Activated T-cell treated with anti-CD3 and anti-CD28 coated beads, Interleukin-2, amount 50 U/mL, for 4 hours (primary cell): ENCODE measurements at places on chromosomes 1 and 21.

- no peak for DNase-seq
Observed at GRCh38 chr1:218254296-218254946, 30.7 kb upstream of the RRP15 start.

DNA sequence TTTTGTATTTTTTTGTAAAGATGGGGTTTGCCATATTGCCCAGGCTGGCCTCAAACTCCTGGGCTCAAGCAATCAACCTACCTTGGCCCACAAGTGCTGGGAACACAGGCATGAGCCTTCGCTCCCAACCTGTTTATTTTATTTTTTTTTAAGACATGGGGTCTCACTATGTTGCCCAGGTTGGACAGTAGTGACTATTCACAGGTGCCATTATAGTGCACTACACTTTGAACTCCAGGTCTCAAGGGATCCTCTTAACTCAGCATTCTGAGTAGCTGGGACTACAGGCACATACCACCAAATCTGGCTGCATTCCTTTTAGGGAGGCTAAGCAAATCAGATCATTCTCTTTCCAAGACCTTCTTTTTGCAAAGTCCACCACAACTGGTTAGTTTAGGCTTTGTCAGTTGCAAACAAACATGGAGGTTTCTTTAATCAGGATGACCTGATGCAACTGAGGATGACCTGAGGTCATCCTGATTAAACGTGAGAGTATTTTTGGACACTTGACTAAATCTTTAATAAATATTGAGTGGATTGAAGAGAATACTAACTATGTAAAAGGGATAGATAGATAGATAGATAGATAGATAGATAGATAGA, 30.0 kb upstream of the RALGPS2 start:
- no peak for DNase-seq

DNA sequence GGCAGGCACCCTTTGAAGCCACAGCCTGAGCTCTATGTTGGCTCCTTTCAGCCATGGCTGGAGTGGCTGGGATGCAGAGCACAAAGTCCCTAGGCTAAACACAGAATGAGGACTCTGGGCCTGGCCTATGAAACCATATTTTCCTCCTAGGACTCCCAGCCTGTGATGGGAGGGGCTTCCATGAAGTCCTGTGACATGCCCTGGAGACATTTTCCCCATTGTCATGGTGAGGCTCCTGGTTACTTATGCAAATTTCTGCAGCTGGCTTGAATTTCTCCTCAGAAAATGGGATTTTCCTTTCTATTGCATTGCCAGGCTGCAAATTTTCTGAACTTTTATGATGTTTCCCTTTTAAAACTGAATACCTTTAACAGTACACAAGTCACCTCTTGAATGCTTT, 61.3 kb downstream of the VCAM1 start:
- no peak for DNase-seq

DNA sequence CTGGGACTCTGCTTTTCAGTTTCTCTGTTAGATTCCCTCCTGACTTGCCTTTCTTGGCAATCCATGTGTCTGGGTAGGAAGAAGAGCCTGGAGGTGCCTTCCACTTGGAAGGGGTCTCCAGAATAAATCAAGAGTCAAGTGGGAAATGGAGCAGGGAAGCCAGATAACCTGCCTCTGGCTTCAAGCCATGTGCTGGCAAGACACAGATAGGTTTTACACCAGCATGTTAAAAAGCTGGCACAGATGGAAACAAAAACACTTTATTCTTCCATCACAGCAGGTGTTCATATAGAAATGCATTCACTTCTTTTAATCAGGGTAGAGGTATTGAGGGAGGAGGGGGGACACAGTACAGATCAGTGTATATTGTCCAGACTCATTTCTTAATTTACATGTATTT, 356.9 kb upstream of the RUNX1 start:
- DNase-seq, result no peak

- no peak for DNase-seq
Observed at GRCh38 chr1:44038876-44039657, 7.8 kb upstream of the SLC6A9 start.

DNA sequence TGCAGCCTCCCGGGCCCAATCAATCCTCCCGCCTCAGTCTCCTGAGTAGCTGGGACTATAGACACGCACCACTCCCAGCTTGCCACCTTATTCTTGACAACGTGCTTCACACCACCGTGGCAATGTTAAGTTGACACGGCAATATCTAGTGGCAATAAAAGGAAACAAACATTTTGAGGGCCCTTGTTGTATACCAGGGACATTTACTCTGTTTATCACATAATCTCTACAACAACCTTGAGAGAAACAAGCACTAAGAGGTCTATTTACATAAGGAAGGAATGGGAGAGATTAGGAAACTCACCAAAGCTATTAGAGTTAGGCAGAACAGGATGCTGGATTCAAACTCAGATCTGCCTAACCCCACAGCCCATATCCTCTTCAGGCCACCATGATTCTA, 3.1 kb downstream of the KLHDC8A start:
- DNase-seq, result no peak

DNA sequence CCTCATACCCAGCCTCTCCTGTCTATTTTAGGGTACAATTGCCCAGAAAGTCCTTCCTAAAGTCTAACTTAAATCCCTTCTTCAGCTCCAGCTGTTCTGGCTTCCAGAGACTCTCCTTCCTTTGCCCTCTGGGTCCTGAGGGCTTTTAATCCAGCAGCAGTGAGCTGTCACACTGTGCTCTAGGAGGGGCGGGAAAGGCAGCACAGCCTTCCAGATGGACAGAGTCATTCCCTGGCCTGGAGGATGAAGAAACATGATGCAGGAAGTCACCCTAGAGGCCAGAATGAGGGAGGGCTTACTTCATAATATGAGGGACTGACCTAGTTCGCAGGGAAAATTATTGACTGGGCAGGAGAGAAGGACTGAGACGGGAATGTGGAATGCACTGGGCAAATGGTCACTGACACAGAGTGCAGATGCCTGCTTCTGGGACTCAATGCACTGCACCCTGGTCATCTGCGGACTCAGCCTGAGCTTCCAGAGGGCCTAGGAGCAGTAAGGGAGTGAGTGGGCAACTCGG, 1.3 kb downstream of the SH2D2A start:
- DNase-seq, result no peak

DNA sequence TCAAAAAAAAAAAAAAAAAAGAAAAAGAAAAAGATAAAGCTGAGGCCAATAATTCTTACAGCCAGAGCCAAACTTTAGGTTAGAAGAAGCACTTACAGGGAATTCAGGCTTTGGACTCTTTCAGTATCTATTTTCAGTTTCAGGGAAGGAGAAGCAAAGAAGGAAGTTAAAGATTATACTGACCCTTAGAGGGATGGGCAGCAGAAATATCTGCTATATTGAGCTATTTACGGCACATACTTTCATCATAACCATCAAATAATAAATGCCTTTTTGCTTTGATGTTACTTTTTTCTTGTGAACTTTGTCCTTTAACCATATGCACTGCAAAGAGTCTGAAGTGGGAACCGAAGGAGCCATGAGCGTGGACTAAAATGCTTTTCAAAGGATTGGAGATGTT, 42.0 kb downstream of the TM2D1 start:
- DNase-seq, result no peak

GRCh38 chr1:152159144-152159543, at the start of gene RPTN:
Gene RPTN (minus strand): TSS chr1:152159228. CDS start chr1:152157889, 1,339 bp downstream.
- no peak for DNase-seq

DNA sequence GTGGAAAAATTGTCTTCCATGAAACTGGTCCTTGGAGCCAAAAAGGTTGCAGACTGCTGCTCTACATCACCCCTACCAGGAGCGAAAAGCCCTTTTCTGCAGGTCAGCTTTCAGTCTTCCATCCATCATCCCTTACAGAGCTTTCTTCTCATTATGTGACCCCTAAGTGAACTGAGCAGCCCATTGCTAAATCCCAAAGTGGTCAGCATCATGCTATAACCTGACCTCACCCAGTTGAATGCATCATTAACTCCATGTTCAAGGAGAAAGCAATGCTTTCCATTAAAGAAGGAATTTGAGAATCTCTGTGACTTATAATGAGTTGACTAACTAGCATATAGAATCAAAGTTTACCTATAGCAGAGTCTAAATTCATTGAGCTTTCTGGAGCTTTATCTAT, 10.4 kb upstream of the IL24 start:
- DNase-seq, result no peak

DNA sequence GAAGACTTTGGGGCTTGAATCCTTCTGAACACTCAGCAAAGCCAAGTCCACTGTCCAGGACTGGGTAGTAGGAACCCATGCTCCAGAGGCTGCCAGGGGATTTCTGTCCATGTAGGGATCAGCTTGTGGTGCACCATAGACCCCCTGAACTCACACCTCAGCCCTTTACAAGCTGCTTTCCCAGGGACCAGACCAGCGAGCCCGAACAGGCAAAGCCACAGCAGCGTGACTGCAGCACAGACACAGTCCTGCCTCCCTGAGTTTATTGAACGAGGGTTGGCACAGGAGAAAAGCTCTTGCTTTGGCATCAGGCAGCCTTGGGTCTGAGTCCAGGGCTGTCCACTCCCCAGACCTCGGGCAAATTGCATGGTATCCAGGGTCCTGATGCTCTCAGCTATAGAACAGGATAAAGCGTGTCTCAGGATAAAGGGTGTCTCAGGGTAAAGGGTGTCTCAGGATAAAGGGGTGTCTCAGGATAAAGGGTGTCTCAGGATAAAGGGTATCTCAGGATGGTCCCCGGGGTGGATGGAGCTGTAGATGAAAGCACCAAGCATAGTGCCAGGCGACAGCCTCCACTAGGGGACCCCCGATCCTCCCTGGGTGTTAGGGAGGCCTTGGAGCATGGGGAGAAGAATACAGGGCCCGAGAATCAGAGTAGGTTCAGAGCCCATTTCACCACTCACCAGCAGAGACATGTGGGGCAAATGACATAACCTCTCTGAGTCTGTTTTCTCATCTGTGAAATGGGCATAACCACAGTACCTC, 648.8 kb downstream of the NPHP4 start:
- no peak for DNase-seq

- DNase-seq, result no peak
Observed at GRCh38 chr1:70355111-70355407, 537 bp upstream of the ANKRD13C start.

DNA sequence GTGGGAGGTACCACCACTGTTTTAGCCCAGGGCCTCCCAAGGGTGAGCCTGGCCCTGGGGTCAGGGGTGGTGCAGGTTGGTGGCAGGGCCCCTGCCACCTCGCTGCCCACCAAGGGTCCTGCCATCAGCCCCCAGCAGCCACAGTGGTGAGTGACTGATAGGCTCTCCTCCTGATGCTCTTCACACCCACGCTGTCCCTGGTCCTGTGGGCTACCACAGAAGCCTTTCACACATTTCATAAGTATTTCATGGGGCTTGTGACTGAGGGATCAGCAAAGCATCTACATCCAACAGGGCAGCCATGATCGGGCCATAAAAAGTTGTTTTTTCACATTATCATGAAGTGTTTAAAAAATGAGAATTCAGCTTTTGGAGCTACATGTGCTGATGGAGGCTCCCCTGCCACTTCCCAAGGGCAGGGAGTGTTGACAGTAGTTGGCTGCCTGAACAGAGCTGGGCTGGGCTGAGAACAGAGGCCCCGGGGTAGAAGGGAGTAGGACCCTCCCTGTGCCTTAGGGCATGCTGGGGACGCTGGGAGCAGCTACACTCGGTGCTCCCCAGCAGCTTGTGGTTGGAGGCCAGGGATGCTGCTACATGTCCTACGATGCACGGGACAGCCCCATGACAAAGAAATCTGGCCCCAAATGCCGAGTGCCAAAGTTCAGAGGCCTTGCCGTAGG, 73.1 kb upstream of the TMEM51 start:
- DNase-seq, result no peak

DNA sequence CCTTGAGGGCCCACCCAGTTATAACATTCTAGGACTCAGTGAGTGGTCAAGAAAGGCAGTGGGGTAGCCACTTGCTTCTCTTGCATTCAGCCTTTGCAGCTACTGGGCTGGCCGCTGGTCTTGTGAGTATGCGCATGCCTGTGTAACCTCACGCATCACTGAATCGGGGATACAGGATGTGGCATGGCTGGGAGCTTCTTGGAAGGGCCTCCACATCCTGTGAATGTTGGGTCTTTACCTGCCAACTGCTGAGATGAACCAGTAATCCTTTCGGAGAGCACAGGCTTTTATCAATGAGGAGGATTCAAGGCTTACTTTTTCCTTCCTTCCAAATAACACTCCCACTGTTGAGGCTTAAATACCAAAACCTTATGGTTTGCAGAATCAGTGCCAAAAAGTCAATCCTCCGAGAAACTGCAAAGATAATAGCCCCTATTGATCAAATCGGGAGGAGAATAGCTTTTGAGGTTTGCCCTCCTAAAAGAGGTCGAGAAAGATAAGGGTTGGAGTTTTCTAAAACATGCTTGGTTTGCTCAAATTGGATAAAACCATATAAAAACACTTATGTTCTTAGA, 198.9 kb upstream of the UBE2U start:
- DNase-seq, result no peak

DNA sequence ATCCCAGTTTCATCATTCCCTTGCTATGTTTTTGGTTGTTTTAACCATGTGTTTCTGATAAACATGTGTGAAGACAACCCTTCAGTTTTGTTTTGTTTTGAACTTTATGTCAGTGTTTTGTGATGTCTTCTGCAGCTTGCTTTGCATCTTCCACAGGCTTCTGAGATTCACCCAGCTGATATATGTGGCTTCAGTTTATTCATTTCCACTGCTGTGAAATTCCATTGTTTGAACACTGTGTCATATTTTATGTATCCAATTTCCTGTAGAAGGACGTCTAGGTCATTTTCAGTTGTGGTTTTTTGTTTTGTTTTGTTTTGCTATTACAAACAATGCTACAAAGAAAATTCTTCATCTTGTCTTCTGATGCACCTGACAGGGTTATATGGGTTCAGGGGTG, 27.2 kb upstream of the SLC26A9 start:
- no peak for DNase-seq

DNA sequence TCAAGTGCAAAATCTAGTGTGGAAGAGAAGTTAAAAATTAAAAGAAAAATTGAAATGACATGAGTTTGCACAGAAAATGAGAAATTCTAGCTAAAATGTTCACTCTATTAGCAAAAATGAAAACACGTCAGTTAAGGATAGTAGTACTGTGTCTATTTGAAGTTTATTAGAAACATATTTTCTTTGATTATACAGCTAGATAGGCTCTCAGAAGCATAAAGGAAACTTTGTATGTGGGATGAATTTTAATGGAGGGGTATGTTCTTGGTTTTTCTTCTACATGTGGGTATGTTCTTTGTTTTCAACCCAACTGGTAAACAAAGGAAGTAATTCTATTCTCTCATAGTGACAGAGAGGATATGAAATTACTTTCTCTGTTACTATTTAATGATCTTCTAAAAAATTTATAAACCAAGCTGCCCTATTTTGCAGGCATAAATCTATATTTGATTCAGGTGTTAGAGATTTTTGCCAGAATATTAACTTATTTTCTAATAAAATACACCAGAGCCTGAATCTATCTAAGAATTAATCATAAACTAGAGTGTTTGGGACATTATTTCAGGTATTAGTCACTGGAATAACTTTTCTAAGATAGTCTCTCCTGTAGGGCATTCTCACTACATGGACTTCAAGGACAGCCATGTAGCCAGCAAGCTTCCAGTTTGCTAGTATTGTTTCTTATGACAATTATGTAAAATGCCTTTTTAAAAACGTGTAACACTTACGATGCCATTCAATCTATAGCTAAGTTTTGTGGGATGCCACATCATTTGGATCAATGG, 15.8 kb downstream of the GPSM2 start:
- DNase-seq, result no peak
